ENCODE measurements at places on chromosomes 12 and 14.

DNA sequence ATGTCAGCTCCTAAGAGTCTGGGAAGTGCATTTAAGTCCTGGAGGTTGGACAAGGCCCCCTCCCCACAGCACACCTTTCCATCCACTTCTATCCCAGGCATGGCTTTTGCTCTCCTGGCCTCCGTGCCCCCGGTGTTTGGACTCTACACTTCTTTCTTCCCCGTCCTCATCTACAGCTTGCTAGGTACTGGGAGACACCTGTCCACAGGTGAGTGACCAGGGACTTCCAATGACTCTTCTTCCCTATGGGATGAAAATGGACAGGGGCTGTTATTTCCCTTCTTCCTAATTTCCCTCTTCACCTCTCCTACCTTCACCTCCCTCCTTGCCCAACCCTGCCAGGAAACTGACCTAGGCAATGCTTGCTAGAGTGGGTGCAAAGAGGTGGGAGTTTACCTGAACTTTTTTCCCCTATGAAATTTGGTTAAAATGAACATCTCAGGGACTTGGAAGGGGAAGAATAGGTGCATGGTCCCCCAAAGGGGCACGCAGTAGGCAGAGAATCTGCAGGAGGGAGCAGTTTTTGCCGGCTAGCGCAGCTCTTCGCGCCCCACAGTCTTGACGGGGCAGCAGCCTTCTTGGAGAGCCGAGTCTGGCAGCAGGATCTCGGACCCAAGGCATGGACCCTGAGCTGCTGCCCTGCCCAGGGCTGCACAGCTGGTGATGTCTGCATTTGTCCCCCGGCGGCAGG, 9.2 kb downstream of the ARHGEF25 start:
- DNase-seq: no peak

DNA sequence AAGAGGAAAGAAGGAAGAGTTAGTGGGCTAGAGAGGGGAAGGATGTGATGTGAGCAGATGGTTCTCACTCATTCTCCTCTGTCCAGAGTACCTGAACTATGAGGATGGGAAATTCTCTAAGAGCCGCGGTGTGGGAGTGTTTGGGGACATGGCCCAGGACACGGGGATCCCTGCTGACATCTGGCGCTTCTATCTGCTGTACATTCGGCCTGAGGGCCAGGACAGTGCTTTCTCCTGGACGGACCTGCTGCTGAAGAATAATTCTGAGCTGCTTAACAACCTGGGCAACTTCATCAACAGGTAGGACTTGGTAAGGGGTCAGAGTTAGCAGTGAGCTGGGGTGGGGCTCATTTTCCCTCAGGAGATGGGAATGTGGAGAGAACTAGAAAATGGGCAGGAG, 7.6 kb downstream of the DDIT3 start:
- no peak for DNase-seq

- DNase-seq: no peak
Observed at GRCh38 chr14:58073516-58073915, 78.5 kb downstream of the ARMH4 start.

DNA sequence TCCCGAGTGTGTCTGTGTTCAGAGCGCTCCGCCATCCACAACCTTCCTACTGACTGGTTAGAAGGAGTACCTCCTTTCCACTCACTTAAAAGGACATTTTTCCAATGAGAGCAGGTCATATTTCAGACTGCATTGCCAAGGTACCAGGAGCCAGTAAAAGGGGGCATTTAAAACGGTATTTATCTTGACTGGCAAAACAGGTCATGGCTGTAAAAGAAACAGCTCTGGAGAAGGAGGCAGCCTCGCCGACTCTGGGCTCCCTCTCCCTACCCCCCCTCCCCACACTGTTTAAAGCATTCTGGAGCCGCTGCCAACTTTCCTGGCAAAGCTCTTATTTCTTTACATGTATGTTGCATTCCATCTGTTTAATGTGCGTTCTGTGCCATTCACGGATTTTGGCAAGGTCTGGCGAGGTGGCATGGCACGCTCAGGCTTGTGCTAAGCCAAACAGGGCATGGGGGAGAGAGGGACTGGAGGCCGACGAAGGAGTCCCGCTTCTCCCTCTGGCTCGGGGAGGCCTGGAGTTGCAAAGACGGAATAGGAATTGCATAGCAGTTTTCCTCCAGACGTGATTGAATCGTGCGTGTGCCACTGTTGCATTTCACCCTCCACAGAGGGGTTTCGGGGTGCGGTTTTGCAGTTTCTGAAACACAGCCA, 41.2 kb upstream of the MED13L start:
- no peak for DNase-seq

DNA sequence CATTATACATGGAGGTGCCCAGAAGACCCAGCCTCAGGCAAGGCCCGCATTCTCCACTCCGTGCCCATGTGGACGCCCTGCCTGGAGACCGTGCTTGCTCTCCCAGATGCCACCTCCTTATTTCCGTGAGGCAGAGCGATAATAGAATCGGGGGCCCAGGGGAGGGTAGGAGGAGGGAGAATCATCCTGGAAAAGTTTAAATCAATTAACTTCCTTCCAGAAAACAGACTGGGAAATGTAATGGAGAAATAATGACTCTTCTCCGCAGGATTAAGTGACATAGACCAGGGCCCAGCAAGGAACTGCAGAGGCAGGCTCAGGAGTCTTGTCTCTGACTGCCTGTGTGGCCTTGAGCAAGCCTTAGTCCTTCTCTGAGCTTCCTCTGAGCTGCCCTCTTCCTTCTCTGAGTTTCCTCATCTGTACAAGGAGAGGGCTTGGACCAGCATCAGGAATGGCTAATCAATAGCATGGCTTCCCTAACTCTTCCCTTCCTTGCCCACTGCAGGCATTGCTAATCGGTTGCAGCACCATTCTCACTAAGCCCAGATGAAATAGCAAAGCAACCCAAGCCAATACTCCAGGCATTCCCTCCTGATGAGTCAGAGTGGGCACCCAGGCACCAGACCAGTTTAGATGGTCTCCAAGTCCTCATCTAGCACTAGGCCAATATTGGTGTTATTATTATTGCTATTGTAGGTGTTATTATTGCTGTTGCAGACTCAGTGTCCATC, 11.3 kb upstream of the FAM222A start:
- no peak for DNase-seq

Measured in stimulated activated CD8-positive, alpha-beta memory T cell treated with anti-CD3 and anti-CD28 coated beads, Interleukin-4, amount 100 ng/mL, for 1 hour (primary cell).